COLO829 (cell line): ENCODE measurements at places on chromosomes 5 and 9.

GRCh38 chr9:19162956-19163355 is 35.7 kb upstream of the PLIN2 start:
- no peak for DNase-seq

DNA sequence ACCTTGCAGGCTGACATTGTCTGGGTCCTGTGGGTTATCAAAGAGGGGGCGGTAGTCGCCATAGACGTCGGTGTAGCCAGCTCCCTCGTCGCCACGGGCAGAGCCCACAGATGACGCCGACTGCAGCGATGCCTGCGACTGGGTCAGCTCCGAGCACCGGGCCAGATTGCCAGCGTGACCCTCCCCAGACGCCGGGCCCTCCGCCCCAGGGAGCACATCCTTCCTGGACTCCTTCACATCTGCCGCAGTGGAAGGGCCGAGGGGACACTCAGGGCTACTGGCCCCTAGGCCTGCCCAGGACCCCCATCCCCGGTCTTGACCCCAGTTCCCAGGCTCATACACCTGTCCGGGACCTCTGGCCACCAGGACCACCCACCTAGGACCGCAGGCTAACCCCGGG is 13.9 kb downstream of the ABCA2 start:
- no peak for DNase-seq

DNA sequence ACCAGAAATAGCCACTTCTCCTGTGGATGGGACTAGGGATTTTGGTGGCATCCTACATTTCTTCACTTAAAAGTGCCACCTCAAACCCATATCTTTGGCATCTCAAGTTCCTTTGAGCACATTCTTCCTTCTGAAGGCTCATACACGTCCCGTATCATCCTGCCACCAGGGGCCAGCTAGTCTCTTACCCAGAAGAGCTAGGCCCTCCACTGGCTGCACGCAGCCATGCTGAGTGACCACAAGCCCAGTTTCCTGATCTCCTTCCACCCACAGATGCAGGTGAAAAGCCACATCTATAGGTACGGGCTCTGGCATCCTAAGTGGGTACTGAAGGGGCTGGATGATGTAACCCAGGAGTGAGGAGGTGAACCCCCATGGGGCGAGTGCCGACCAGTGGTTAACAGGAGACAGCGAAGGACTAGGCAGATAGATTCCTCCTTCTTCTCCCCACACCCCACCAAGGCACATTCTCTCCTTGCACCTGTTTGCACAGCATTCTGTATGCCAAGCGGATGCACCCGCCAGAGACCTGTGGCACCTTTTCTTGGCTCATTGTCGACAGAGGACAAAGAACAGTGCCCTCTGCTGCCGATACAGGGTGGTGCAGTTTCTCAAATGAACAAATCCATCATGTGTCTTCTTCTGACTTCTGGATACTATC is 14.4 kb upstream of the SCGB3A1 start:
- DNase-seq, result peak; percentile 25

GRCh38 chr5:65050140-65050539 is 281.4 kb downstream of the CWC27 start:
- DNase-seq, result no peak

DNA sequence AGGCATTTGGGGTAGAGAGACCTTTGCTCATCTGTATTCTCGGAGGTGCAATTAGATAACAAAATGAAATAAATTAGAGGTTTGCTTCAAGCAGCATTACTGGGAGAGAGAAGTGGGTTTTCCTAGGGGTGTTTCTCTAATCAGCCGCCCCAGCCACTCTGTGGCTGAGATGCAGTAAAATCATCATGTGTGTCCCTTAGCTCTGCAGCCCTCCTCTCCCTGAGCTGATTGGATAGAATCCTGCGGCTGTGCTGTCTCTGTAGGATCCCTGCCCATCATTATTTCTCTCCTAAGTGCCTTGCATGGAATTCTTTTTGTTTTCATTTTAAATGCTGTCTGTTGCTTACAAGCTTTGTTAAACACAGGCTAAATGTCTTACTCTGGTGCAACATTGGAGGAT is 171.4 kb downstream of the SH3GL2 start:
- no peak for DNase-seq

GRCh38 chr5:149177911-149178565 is 36.7 kb downstream of the ABLIM3 start:
- DNase-seq, result no peak

- DNase-seq, result no peak
Observed at GRCh38 chr5:55331321-55331720, 23.5 kb downstream of the MTREX start.

DNA sequence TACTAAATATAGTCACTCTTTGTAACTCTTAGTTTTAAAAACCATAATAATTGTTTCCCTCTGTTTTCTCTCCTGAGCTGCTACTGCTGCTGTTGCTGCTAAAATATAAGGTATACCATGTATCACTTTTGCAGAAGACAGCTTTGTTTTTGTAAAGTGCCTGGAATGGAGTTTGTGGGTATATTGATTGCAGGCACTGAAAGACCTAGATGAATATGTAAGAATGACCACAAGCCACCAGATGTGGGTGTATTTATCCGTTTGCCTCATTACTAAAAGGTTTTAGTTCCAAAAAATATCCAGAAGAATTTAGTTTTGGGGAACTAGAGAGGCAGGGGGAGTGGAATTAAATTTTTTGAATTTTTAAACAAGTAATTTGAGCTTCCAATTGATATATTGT is 151.1 kb upstream of the CDKN2B start:
- no peak for DNase-seq

- DNase-seq, result peak; percentile 73
Observed at GRCh38 chr9:81389569-81389993, 299.8 kb downstream of the TLE1 start.

DNA sequence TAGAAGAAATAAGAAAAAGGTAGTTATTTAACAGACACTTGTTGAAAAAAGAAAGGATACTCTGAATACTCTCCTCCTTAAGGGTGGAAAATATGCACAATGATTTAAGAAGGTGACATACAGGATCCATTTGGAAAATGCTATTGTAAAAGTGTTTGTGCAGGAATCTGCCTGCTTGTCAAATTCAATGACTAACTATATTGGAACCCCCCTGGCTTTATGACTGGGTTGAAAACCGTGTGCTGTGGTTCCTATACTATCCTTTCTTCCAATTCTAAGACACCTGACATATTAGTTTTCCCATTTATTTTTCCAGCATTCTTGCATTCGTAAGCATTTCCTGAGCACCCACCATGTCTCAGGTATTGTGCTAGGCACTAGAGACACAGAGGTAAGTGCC is 220.0 kb downstream of the GLIS3 start:
- no peak for DNase-seq

GRCh38 chr5:137182576-137182975 is 316.6 kb downstream of the SPOCK1 start:
- no peak for DNase-seq

DNA sequence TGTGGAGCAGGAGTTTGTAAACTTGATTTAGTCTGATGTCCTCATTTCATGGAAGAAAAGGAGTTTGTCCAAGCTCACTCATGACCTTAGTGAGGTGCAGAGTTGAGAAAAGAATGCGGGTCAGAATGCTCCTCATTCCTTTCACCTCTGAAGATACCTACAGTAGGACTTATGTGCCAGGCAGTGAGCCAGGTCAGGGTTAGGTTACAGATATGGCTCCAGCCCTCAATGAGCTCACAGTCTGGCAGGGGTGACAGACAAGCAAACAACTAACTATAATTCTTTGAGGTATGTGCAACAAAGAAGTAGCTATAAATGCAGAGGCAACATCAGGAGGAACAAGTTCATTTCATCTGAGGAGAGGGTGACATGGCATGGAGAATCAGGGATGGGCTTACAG is 102.5 kb downstream of the SPATA31D1 start:
- DNase-seq, result no peak

DNA sequence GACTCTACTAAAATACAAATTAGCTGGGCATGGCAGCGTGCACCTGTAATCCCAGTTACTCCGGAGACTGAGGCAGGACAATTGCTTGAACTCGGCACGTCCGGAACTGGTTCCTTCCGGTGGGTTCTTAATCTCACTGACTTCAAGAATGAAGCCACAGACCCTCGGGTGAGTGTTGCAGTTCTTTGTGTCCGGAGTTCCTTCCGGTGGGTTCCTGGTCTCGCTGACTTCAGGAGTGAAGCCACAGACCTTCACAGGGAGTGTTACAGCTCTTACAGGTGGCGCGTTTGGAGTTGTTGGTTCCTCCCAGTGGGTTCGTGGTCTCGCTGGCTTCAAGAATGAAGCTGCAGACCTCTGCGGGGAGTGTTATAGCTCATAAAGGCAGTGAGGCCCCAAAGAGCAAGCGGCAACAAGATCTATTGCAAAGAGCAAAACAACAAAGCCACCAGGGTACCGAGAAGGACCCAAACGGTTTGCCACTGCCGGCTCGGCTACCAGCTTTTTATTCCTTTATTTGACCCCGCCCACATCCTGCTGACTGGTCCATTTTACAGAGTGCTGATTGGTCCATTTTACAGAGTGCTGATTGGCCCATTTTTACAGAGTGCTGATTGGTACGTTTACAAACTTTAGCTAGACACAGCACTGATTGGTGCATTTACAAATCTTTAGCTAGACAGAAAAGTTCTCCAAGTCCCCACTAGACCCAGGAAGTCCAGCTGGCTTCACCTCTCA is 28.6 kb upstream of the SLC6A19 start:
- DNase-seq, result no peak

- DNase-seq, result no peak
Observed at GRCh38 chr5:51391175-51391574, 7.9 kb downstream of the ISL1 start.

DNA sequence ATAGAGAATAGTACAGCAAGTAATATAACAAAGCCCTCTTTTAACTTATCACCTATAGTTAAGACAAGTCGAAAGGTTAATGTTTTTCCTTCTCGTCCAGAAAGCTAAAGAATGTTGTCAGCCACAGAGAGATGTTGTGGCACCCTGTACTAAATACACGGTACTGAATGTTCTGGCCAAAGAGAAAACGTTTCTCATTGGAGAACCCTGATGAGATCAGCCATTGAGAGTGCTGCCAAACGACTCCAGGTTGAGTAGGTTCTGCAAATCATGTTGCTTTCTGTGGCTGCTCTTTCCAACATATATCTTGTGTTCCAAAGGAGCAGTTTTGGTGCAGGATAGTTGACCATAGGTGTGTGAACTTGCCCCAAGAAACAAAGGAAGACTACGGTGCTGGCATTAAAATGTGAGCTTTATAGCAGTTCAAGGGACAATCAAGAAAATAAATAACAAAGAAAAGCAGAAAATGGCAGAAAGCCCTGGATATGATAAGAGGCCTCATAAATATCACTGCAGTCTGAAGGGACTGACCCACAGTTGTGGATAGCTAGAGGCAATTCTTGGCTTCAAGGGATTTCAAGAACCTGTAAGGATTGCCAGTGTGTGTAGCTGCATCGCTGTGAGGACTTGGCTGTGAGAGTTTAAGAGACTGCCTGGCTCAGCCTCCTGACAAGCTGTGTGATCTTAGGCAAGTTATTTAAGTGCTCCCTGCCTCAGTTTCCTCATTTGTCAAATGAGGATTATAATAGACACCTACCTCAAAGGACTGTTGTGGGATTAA is 102.7 kb downstream of the ARHGEF28 start:
- DNase-seq, result no peak

- DNase-seq, result no peak
Observed at GRCh38 chr9:3858961-3859360, 333.2 kb upstream of the RFX3 start.

- no peak for DNase-seq
Observed at GRCh38 chr9:131849391-131849790, 109.5 kb upstream of the RAPGEF1 start.

- DNase-seq, result no peak
Observed at GRCh38 chr5:57215629-57216195, 41.9 kb downstream of the GPBP1 start.

DNA sequence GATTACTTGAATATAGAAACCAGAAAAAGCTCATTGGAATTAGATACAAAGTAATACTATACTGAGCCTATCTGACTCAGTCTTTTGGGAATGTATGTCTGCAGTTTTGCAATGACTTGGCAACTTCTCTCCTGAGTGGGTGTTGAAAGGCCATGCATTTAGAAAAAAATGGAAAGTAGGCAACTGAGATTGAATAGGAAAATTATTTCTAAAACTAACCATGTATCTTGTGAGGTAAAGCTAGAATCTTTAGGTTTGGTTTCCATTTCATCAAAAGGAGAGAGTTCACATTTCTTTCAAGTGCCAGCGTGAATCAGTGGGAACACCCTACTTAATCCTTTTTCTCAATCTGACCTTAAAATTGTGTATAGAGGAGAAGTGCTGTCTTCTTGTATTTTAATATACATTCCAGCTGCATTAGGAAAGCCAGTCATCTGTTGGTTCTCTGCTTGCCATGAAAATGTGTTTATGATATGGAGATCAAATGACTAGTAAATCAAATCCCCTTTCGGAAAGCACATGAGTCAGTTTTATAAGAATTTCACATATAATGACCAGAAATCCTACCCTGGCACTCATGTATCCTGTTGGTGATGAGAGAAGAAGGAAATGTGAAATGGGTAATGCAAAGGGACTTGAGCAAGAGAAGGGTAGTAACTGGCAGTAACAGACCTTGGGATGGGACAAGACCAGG is 30.4 kb downstream of the NFX1 start:
- DNase-seq, result peak; percentile 90

DNA sequence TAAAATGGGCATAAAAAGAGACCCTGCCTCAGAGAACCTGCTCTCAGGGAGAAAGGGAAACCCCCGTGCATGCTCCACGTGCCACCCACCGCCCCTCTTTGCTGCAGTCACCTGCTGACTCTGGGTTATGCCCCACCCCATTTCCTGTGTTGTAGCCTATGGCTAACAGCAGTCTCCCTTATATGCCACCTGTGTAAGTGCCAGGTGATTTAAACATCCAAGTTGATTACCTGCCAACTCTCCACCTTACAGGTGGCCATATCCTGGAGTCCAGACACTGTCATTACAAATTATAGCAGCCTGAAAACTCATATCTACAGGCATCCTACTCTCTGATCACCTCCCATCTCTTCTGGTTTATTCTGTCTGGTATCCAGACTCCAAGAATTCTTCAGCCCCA is 242.6 kb downstream of the HSPA4 start:
- no peak for DNase-seq

GRCh38 chr9:14156046-14156445 is 157.9 kb downstream of the NFIB start:
- DNase-seq, result no peak

DNA sequence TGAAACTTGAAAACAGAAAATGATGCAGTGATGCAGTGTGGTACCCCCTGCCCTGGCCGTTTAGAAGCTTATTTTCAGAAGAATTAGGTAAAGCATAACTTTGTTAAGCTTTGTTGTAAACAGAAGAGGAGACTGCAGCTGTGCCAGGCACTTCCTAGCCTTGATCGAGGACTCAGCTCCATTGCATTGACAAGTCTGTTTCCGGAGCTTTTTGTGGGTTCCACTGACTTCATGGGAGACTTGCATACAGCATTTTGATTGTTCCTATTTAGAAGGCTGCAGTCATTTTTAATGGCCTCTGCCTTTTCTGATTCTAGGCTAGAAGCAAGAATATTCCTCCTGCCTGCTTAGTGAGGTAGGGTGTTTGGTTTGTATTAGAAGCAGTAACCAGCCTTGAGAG is 12.3 kb downstream of the MVB12B start:
- no peak for DNase-seq

DNA sequence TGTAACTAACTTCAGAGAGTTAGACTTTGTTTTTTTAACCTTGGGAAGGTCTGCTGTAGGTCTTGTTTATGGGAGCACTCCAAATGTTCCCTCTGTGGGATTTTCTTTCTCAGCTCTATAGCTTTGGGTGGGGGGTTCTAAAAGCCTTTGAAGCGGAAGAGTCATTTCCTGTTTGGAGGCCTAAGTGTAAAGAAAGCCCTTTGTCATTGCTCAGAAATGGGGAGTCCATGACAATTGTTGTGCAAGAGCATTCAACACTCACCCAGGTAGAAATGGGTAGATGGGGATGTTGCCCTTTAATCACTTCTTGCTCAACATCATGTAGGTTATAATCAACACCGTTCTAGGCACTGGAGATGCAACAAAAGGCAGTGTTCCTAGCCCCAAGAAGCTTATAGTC is 30.3 kb upstream of the MAST4 start:
- DNase-seq, result no peak
